ENCODE measurements at places on chromosomes 2 and 18.

DNA sequence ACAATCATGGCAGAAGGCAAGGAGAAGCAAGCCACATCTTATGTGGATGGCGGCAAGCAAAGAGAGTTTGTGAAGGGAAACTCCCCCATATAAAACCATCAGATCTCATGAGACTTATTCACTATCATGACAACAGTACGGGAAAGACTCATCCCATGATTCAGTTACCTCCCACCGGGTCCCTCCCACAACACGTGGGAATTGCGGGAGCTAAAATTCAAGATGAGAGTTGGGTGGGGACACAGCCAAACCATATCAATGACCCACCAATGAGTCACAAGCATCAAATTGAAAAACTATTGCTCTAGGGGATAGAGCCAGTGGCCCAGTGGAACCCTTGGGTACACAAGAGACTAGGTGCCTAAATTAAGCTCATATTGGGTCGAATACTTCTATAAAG is 157.4 kb downstream of the FBXO15 start:
- DNase-seq = no peak

DNA sequence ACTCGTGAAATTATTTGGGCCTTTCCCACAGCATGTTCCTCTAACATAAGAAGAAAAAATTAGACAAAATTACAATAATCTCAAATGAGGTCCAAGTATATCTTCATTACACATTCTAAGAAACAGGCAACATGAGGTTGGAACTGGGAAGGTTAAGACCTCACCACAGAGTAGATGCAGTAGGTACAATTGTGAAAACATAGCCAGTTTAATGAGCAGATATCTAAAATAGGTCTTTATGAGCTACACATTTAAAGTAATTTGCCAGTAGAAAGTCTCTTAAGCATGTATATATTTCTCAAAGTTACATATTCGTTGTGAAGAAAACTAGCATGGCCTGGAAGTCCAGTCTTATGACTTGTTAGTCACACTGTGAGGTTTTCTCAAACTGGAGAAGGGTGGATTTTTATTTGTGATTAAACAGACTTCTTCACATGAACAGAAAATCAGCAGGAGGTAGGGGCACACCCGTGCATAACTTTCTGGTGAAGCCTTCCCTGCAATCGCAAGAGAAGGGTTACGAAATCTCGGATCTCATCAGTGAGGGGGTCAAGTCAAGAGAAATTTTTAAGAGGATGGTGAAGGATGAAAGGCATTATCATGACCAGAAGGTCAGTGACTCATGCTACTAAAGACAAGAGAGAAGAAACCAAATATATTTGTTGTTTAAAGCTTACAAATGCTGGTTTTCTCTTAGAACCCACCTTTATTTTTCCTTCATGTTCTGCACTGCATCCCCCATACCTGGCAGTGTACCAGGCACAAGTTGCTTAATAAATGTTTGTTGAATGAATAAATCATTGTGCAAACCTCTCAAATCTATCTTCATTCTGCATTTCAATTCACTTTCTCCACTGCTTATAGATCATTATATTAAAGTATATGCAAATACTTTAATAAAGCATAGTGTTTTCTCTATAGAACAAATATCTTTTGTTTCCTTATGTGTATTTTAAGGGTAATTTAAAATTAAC is 5.1 kb upstream of the RAB27B start:
- DNase-seq = no peak

DNA sequence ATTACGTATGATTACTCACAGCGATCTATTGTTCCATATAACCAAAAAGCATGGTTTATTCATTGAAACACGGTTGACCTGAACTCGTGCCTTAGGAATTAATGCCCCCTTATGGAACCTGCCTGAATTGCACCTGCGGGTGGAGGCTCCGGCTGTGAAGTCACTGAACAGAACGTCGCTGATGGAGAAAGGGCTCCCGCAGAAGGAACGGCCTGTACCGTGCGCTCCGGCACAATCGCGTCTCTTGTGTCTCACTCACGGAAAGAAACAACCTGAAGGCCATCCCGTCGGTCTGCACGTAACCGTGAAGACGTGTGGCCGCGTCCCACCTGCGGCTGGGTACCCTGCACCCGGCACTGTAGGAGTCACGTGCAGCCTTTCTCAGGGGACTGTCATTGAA is 133.1 kb downstream of the NFATC1 start:
- peak; percentile 77 for DNase-seq

DNA sequence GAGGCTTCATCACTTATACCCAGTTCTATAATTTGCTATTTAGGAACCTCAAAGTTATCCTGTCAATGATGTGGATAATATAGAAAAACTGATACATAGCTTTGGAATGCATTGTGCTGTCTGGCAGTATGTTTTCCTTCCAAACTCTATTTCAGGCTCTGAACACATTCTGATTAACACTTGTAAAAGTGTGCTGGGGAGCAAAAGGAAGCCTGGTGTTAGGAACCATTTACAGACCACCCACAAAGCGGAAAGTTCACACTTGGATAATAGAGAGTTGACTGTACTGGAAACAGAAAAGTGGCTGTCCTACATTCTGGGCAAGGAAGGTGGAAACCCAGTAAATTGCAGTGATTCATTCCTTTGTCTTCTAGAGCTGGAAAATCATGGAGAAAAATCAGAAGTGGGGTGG is 114.5 kb upstream of the ZFP36L2 start:
- no peak for DNase-seq

- DNase-seq = no peak
Observed at GRCh38 chr2:54088191-54088634, 27.2 kb upstream of the ACYP2 start.

DNA sequence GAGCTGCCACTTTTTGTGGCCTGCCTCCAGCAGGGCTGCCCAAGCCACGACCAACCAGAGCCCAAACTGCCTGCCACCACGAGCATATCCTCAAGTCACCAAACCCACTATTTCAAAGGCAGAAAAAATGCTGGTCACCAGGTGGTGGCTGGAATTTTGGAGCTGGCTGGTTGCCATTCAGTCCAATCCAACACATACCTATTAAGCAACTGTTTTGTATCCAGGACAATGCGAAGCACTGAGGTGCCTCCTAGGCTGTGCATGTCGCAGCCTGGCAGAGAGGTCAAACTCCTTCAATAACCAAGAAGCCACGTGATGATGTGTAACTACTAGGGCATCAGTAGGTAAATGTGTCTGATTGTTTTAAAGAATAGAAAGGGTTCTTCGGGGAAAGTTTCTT is 108.3 kb upstream of the PPP1CB start:
- DNase-seq = no peak

Measured in hematopoietic multipotent progenitor cell treated with erythropoietin and hydrocortisone succinate and interleukin-3 and kit ligand, for 17 days (in vitro differentiated cells).